ENCODE measurements at places on chromosomes 1 and 21.

- DNase-seq, result no peak
Observed at GRCh38 chr1:55055951-55056631, 16.7 kb downstream of the PCSK9 start.

DNA sequence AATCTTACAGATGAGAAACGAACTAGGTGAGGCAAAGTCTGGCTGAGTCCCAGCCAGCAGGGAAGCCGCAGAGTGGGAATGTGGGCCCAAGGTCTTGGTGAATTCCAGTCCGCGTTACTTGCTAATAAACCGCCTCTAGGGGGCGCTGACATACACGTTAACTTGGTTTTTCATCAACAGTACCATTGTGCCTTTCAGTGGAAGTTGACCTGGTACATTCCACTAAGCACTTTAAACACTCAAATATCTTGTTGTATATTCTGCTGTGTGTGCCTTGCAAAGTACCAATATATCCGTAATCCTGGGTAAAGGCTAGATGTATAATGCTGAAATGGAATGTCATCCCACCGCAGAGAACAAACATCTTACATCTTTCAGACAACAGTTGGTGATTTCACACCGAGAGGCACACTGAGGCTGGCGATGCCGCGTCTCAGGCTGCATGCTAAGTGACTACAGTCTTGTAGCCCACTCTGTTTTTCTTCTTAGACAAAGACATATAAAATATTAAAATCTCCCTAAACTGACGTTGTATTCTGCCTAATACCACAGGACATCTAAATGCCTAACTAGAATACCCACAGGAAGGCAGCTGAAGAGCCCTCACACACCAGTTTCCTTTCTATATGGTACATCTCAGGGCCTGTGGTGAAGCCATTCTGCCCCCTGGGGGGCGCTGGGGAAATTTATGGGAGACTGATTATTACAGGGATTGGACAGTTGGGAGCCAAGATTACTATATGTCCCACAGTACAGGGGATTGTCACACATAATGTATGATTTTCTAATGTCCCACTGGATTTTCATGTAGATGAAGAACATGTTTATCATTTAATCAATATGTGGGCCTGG is 49.2 kb upstream of the C1orf198 start:
- DNase-seq, result peak; percentile 61

GRCh38 chr21:20016435-20017005 is 981.7 kb upstream of the NCAM2 start:
- DNase-seq, result no peak

DNA sequence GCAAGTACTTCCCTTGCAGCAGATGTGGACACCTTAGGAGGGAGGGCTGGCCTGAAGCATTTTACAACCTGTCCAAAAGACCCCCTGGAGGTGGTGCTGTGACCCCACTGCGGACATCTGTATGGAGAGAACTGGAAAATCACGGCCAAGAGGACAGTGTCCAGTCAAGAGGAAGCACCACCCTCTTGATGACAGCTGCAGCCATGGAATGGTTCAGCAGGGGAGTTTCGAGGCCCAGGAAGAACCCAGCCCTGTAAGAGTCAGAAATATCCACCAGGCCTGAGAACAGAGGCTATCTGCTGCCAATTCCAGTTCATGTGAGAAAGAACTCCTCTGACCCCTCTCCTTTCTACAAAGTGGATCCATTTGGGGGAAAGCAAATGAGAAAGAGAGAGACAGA is 126.8 kb downstream of the PLXNA2 start:
- no peak for DNase-seq

- no peak for DNase-seq
Observed at GRCh38 chr1:950881-951280, 8.2 kb downstream of the NOC2L start.

DNA sequence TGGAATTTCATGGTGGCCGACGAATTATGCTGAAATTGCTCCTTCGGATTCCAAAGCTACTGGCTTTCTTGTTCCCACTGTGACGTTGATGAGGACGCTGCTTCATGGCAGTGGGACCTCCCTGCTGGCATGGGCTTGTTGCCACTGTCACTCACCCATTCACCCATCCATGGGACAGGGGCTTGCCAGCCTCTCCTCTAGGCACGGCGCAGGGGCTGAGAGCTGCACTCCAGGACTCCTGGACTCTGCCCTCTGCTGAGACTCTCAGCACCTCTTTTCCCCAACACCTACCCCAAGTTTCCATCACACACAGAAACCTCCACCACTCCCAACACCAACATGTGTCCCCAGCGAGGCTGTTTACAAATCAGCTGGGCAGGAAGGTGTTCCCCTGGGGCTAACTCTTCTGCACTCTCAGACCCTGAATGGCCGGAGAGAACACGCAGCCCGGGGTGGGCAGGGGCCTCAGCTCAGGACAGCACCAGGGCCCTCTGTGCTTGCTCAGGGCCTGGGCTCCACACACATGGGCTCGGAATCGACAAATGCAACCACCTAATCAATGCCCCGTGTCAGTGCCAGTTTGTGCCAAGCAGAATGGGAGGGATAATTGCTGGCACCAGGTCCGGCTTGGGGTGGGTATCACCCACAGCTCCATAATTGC is 3.1 kb downstream of the ITGB2 start:
- no peak for DNase-seq

GRCh38 chr1:205535866-205536758 is 31.6 kb downstream of the CDK18 start:
- no peak for DNase-seq
